Amniotic stem cell (primary cell): ENCODE measurements at places on chromosomes 16 and 17.

DNA sequence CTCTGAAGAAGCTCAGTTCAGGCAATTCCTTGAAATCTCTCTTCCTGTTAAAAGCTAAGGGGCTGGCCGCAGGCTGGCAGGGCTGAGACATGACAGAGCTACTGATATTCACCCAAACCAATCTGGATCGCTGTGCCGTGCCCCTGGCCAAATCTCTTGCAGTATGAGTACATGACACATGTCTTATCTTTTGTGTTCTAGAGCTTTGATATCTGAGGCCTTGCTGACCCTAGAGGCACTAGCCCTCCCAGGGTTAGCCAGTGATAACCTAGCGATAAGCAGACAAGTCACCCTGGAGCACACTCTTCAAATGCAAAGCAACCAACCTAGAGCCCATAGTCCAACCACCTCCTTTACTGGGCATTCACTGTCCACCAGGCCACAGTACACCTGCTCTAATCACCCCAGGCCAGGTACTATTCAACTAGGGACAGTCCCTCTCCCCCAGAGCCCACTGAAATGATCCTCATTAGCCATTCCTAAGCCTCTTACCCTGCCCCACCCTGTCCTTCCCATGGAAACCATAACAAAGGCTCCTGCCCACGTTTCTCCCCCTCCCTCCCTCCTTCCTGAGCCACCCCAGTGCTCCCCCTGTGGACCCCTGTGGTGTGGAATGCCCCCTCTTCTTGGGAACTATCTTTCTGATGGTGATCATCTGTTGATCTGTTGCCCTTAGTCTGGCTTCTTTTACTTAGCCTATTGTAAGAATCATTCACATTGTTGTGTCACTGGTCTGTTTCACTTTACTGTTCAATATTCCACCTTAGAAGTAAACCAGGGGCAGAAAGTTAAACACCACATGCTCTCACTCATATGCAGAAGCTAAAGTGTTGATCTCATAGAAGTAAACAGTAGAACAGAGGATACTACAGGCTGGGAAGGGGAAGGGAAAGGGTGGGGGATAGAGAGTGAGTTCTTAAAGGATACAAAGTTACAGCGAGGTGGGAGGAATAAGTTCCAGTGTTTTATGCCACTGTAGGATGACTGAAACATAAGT is 52.5 kb downstream of the TEKT5 start:
- DNase-seq, result no peak

DNA sequence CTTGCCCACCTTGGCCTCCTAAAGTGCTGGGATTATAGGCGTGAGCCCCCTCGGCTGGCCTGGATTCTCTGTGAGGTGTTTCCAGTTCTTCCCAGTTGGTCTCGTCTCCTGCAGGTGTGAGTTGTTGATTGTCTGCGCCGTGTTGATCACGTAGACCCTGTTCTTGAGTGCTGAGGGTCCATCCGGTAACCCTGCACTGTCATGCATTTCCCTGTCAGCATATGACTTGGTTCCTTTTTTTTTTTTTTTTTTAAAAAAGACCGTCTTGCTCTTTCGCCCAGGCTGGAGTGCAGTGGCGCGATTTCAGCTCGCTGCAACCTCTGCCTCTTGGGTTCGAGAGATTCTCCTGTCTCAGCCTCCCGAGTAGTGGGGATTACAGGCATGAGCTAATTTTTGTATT is 17.3 kb downstream of the MGRN1 start:
- no peak for DNase-seq

GRCh38 chr16:65494080-65494479 is 372.2 kb upstream of the CDH11 start:
- DNase-seq, result no peak

DNA sequence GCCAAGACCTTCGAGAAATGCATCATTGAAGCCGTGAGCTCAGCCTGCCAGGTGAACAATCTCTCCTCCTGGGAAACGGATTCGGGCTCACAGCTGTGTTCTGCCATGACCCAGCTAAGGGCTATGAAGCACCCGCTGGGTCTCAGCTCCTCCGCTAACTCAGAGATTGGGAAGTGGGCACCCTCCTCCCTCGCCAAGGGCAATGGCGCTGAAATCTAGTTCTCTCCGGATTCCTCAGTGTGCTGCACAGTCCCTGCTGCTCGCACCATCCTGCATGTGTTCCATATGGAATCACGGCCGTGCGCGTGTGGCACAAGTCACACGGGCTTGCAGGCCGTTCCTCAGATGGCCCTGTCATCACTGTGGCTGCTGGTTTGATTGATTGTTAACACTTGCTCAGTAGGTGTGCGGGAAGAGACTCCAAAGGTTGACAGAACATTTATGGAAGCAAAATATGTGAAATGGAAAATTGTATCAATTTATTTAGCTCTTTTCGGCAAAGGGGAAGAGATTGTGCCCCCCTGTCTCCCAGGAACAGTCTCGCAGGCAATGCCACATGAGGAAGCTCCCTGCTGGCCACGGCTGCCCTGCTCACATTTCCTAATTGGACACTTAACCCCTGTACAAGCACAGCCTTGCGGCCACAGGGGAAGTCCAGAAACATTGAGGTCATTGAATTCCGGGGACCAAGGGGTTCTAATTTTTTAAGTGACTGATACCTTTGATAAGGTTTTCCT is 58.8 kb downstream of the RNF213 start:
- DNase-seq, result no peak

DNA sequence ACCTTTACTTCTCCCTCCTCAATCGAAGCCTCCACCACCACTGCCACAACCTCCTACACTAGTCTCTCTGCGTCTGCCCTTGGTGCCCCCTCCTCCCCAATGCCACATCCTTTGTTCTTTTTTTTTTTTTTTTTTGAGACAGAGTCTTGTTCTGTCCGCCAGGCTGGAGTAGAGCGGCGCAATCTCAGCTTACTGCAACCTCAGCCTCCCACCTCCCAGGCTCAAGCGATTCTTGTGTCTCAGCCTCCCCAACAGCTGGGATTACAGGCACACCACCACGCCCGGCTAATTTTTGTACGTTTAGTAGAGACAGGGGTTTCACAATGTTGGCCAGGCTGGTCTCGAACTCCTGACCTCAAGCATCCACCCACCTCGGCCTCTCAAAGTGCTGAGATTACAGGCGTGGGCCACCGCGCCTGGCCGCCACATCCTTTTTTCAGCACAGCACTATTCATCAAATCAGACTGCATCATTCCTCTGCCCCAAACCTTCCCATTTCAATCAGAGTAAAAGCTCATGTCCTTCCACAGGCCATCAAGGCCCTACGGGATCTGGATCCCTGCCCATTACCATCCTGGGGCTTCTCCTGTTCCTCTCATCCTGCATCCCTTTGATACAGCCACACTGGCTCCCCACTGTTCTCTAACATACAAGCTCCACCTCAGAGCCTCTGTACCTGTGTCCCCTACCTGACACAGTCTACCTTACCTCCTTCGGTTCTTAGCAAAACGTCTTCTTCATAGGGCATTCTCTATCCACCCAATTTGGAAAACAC is 2.0 kb downstream of the KLHL11 start:
- no peak for DNase-seq

DNA sequence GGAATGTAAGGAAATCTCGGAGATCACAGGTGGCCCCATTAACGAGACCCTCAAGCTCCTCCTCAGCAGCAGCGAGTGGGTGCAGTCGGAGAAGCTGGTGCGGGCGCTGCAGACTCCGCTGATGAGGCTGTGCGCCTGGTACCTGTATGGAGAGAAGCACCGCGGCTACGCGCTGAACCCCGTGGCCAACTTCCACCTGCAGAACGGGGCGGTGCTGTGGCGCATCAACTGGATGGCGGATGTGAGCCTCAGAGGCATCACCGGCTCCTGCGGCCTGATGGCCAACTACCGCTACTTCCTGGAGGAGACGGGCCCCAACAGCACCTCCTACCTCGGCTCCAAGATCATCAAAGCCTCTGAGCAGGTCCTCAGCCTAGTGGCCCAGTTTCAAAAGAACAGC is 16.2 kb downstream of the MLYCD start:
- no peak for DNase-seq

GRCh38 chr17:82371333-82372248 is at the start of gene UTS2R:
TSS of gene UTS2R (plus strand) at chr17:82371765. CDS start at chr17:82374325, 2,560 bp downstream.
- no peak for DNase-seq

GRCh38 chr16:12462426-12463280 is 341.0 kb downstream of the CPPED1 start:
- DNase-seq, result no peak

DNA sequence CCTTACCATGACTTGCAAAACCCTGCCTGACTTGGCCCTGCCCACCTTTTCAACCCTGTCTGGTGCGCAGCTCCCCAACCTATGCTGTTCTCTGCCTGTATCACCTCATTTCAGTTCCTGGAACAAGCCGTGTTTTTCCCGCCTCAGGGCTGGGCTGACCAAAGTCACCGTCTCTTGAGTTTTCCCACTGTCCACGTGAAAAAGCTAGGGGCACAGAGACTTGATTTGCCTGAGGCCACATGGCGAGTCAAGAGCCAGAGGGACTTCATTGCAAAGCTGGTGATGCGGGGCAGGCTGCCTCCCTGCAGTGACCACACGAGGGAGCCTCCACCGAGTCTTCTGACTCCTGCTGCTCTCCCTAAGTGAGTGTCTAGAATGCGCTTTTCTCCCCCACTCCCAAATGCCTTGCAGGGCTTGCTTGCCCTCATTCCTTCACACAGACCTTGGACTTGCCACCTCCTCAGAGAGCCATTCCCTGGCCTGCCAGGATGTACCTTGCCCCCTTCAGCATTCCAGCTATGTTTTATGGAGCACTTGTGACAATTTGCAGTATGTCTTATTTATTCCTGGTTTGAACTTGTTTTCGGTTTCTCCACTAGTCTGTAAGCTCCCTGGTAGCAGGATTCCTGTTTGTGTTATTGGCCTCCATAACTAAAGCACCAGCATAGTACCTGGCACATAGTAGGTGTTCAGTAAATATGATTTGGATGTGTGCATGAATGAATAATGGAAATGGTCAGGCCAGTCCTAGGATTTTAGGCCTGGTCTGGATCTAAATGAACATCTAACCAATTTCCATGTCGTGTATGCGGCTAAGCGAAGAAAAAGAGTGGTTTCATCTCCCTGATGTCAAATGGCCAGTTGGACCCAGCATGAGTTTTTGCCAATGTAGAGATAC is 252.3 kb downstream of the SNX29 start:
- DNase-seq, result peak; percentile 26

DNA sequence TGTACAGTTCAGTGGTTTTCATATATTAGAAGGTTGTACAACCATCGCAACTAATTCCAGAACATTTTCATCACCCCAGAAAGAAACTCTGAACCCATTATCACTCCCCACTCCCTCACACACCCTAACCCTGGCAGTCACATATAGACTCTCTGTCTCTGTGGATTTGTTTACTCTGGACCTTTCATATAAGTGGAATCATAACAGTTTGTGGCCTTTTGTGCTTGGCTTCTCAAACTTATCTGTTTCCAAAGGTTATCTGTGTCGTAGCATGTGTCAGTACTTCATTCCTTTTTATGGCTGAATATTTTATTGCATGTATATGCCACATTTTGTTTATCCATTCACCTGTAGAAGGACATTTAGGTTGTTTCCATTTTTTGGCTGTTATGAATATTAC is 12.4 kb downstream of the TENT4B start:
- DNase-seq, result no peak

DNA sequence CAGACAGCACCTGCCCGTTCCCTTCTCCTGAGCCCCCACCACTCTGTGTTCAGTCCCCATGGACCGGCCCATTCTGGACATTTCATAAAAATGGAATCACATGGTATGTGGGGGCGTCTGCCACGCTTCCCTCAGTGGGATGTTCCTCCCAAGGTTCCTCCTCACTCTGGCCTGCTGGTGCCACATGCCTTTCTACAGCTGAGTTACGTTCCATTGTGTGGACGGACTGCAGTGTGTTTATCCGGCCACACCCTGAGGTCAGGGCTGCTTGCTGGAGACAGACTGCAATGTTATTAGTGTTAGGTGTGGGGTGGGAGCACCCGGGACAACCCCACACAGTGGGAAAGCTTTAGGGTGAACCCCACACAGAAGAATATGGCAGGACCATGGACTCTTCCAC is 5.9 kb upstream of the AATK start:
- no peak for DNase-seq

GRCh38 chr17:37339321-37339720 is 36.5 kb upstream of the C17orf78 start:
- no peak for DNase-seq

- DNase-seq, result no peak
Observed at GRCh38 chr17:8489841-8490240, 54.2 kb downstream of the NDEL1 start.

DNA sequence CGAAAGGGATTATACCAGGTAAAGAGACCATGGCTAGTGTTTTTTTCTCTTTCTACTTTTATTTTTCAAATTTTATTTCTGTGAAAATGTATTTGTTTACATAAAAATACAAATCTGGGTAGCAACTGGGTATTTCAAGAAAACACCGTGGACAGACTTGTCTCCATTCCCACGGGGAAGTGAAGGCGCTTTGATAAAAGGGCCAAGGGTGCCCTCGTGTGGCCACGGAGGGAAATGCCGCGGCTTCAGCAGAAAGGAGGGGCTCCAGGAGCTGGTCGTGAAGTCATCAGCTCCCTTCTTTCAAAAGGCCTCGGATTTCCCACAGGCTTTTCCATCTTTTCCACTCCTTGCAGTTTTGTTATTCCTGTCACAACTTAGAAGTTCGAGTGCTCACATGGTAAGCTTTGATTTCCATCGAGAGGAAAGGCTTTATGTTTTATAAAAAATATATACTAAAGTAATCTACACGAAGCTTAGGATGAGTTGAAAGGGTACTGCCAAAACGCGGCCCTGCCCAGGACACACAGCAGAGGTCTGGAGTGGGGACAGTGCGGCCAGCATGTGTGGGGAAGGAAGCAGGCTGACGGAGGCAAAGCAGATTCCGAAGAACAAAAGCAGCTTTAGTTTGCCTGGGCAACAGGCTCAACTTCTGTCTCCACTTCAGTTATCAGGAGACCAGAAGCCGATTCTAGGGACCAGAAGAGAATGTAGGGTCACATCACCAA is 15.3 kb upstream of the MNT start:
- DNase-seq, result peak; percentile 41

GRCh38 chr16:59192551-59193199 is 458.6 kb upstream of the GOT2 start:
- no peak for DNase-seq

GRCh38 chr16:67989322-67990017 is 9.2 kb upstream of the DPEP3 start:
- no peak for DNase-seq

DNA sequence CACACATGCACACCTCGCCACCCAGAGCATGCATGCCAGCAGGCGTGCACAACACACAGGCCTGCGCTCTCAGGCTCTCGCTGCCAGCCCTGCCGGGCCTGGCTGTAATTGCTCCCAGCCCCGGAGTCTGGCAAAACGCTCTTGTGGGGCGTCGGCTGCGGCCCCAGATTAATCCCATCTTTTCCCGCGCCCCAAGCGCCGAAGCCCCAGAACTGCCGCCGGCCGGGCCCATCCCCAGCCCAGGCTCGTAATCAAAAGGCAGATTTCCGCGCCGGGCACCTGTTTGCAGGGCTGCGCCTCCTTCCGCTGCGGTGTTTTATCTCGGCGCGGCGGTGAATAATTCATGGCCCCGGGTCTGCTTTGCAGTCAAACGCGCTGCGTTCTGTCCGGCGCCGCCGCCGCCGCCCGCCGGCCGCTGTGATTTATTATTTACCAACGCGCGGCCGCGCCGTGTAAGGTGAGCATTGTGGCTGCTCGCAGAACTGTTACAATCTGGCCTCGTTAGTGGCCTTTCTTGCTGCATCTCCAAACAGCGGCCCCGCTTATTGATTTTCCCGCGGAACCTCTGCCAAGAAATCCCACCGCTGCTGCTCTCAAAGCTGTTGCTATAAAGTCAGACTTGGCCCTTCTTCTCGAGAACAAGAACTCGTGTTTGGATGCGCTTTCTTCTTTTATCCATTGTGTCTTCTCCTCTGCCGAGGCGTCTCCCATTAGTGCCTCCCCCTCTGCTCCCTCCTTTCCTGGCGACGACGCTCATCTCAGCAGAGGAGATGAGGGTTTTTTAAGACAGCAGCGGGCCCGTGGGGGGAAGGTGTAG is 126.1 kb downstream of the IRX5 start:
- no peak for DNase-seq
